ENCODE measurements at places on chromosomes 12 and 14.

DNA sequence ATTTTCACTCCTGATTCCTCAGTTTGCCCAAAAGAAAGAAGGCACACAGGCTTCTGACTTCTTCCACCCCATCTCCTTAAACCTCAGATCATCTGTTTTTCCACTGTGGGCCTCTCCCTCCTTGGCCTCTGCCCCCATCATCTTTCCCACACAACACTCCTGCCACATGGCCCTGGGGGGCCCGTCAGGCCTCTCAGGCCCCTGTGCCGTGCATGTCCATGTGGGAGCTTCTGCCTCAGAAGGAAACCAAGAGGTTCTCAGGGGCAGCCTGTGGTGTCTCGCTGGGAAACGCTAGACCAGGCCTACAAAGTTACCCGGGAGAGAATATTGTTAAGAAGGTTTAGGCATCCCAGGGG, 8.0 kb downstream of the KLHL33 start:
- no peak for DNase-seq

DNA sequence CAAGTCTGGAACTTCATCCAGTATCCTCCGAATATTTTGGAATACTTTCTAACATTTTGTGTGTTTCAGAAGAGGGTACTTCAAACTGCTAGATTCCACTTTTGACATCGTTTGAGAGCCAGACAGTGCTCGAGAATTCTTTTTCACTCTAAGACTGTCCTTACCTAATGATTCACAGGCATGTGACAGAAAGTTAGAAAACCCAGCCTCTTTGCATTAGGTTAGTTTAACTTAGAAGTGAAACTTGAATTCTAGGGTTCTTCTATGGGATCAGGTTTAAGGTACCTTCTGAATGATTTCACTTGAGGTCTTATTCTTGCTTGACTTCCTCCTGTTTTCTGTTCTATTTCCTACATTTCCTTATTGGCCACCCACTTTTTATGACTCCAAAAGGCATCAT, 431.8 kb downstream of the SLC6A15 start:
- DNase-seq, result no peak

DNA sequence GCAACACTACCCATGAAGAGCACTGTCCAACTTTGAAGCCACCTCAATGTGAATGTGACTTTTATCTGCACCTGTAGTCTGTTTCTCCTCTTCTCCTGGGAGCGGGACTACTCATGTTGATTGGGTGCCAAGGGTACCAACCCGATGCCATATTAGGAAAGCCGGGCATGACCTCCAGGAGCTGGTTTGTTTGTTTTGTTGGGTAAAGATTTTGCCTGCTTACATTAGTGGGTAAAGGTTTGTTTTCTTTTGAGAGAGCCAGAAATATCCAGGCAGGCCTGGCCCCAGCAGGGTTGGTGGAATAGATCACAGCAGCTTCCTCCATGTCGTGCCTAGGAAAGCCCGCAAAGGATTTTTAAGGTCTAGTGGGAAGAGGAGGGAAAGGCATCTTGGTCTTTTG, 19.7 kb upstream of the ITPK1 start:
- no peak for DNase-seq

DNA sequence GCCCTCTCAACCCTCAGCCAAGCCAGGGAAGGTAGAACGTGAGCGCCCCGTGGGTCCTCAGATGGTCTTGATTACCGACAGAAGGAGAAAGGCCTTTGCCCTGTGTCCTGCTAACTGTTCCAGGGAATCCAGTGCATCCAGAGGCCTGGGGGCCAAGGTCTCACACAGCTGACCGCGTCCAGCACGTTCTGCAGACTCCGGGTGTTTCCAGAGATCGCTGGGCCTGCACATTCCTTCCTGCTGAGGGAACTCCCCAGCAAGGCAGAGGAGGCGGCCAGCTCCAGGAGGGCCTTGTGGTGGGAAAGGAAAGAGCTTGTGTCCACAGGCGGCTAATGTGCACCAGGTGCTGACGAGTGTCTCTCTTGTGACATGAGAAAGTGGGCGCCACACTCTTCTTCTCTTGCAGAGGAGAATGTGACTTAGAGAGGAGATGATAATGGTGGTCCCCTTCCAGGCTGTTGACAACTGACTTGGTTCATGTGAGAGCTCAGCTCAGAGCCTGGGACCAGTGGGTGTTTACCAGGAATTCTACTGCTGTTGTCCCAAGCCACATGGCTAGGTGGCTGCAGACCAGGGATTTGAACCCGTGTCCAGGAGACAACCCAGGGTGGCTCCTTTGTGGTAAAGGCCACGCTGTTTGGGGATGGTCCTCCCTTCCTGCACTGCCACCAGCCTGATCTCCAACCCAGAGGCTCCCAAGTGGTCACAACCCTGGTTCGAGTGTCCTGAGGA, 46.8 kb upstream of the DLK1 start:
- DNase-seq, result no peak

DNA sequence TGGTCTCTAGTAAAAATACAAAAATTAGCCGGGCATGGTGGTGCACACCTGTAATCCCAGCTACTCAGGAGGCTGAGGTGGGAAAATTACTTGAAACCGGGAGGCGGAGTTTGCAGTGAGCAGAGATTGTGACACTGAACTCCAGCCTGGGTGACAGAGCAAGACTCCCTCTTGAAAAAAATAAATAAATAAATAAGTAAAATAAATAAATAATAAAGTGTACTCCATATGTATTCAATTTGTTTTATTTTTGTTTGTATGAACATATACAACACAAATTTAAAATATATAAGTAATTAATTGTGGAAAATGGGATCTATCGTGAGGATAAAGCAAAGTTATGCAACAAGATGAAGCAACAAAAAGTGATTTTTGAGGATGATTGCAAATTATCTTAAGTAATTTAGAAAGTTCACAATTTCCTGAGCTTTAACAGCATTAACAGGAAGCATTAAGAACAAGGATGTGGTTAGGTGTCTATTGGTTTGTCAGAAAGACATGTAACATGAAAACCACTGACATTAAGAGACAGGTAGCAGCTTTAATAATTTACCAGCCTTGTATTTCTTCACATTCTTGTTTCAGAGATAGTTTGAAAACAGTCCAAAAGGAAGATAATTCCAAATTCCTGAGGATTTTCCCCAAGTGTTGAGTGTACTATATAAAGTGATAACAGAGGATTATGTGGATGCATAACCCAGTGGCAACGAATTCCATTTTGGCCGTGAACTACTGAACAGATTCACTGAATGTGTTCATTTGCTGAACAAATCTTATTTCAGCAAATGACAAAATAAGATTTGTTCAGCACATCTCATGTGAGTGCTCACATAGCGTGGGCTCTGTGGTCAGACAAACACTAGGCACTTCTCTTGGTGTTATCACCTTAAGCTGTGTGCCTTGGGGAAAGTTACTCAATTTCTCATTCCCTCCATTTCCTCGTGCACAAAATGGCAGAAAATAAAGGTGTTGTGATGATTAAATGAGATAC, 68.6 kb upstream of the RESF1 start:
- no peak for DNase-seq

- DNase-seq, result no peak
These were observed 5.3 kb downstream of the SLC41A2 start for GRCh38 chr12:104952816-104953215.

- no peak for DNase-seq
These were observed 14.9 kb downstream of the HOXC4 start for GRCh38 chr12:54068418-54069070.

DNA sequence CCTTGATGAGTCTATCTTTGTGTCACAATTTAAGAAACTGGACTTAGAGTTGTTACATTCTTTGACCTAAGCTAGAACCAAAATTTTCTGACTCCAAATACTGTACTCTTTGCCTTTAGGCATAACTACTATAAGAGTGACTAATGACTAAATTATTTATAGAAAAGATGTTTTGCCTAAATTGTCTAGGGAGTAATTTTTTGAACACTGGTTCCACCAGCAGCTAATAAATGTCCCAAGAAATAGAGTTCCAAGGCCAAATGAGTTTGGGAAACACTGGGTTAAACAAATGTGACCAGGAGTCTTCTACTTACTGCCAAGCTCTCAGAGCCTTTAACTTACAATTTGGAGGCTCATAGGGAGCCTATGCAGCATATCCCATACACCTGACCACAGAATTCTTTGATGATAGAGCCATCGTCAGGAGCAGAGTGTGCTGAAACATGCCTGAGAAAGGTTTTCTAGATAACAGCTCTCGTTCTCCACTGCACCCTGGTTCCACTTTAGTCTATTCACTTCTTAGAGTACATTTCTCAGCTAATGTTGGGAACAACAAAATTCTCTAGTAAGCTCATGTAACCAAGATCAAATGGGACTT, 215.9 kb upstream of the HMGA2 start:
- DNase-seq, result no peak

- DNase-seq, result no peak
These were observed 72.0 kb upstream of the SEL1L start for GRCh38 chr14:81605660-81606059.

GRCh38 chr14:88599326-88599725, 36.5 kb downstream of the ZC3H14 start:
- no peak for DNase-seq

GRCh38 chr14:30875788-30876053, 1.4 kb downstream of the COCH start:
- DNase-seq, result no peak

DNA sequence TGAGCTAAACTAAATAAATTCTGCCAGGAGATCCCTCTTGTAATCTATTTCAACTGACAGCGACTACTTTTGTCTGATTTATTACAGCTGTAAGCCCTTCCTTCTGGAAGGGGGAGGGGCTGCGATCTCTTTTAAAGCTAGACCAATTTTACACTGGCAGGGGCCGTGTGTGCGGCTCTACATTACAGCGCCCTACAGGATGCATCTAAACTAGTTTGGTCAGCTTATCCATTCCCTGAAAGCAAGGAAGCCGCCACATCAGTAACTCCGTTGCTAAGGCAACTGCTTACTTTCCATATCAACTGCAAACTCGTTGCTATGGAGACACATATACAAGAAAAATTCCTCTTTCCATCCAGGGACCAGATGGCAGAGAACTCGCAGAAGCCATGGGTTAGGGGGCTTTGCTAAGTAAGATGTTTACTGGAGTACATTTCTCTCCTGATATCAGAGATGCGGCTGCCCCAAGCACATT, 17.4 kb downstream of the FOXN3 start:
- DNase-seq, result no peak

DNA sequence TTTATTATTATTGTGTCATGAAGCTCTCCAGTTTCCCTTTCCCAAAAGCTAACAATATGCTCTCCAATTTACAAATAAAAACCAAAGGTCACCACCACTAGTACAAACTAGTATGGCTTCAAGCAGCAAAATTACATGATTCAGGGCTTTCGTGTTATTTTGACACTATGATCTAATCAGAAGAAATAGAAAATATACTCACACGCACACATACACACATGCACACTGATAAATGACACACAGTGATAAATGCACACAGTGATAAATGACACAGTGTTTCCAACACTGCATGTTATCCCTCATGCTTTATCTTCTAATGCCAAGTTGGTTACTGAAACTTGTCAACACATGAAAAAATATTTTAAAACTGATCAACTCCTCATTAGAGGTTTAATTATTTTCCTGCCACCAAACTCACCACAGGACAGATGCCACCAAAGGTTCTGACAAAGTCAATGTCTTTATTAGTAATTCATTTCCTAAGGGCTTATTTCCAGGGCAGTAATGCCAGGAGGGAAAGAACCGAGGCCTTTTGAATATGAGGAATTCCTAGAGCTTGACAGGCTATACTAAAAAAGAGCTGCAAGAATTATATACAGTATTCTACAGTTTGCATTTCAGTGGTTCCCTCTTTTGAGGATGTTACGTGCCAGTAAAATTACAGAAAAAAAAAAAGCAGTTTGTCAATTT, 82.4 kb downstream of the PPP2R5E start:
- DNase-seq, result no peak

- DNase-seq, result no peak
These were observed 732 bp downstream of the SLC25A29 start for GRCh38 chr14:100305324-100306100.

DNA sequence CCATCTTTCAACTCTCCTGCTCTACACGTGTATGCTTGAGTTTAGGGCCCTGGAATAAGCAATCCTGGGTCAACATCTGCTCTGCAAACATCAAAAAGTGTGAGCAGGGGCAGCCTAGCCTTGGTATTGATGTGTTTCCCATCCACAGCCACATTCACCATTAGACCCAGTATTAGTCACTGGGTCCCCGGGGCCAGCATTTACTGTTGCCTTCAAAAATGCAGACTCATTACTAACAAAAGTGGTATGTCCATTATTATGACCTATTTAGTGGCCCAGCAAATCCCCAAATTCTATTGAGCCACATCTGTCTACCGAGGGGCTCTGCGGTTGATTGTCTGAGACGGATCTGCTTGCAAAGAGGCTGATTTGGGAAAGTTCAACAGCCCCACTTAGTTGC, 661.8 kb downstream of the DIO2 start:
- no peak for DNase-seq

DNA sequence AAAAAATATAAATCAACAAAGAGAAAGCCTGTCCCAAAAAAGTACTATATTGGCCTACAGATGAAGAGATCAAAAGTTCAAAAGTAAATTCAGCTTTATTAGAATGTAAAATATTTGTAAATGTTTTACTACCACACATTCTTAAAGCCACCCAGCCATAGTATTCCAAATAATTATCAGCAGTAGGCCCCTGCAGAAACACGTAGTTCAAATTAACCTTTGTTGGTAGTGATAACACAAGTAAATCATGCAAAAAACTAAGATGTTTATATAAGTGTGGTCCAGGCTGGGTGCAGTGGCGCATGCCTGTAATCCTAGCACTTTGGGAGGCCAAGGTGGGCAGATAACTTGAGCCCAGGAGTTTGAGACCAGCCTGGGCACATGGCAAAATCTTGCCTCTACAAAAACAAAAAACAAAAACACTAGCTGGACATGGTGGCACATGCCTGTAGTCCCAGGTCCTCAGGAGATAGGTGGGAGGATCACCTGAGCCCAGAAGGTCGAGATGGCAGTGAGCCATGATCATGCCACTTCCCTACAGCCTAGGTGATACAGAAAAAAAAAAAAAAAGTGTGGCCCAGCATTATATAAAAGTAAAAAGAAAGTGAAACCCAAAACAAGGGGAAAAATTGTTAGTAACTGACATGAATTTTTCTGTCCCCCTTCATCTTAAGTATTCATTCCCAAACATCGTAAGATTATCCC, 17.9 kb downstream of the SPTLC2 start:
- no peak for DNase-seq

DNA sequence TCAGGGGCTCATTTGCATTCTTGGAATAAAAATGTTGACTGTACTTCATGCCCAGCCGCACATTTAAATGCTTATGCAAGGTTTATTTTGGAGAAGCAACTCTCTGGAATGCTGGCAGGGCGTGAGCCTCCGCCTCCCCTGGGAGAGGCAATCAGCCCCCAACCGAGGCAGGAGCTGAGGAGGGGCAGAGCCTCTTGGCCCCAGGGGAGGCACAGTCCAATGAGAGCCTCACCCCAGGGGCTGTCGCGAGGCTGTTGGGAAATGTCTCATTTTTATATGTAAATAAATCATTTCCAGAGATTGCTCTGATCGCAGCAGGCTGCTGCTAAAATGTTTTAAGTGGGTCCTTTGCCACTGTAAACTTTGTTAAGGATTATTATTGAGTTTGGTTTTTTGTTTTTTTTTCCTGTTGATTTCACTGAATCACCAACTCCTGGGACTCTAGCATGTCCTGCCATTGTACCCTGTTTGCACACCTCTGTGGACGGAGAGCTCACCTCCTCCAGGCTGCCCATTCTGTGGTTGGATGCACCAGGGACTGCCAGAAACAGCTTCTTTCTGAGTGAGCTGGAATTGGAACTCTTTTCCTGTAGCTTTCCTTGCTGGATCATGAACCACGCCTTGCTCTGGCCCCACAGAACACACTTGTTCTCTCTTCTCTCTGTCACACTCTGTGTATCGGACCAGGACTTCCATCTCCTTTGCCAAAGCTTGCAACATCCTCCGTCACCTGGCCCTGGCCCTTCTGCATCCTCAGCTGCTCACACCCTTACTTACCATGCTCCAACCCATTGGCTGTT, 46.9 kb upstream of the FAM181A start:
- DNase-seq, result no peak

- no peak for DNase-seq
These were observed 7.5 kb downstream of the AMHR2 start for GRCh38 chr12:53431187-53431586.

All from T1000 (cell line).